ENCODE measurements at places on chromosomes 16 and 17.

DNA sequence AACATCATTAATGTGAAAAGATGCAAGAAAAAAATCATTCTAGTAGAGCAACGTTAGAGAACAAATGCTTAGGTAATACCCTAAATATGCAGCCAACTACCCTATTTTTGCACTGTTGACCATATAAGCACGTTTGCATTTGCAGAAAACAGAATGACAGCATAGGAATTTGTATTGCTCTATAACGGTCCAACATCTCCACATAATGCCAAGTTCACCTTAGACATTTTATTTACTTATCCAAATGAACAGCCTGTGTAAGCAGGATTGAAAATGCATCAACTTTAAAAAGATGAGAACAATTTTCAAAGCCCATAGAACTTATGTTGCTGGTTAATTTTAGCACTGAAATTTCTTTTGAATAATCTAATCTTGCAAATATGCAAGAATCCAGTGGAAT is 19.1 kb upstream of the RSL1D1 start:
- no peak for DNase-seq

GRCh38 chr17:59754552-59754951 is 47.1 kb downstream of the VMP1 start:
- peak; percentile 95 for DNase-seq

DNA sequence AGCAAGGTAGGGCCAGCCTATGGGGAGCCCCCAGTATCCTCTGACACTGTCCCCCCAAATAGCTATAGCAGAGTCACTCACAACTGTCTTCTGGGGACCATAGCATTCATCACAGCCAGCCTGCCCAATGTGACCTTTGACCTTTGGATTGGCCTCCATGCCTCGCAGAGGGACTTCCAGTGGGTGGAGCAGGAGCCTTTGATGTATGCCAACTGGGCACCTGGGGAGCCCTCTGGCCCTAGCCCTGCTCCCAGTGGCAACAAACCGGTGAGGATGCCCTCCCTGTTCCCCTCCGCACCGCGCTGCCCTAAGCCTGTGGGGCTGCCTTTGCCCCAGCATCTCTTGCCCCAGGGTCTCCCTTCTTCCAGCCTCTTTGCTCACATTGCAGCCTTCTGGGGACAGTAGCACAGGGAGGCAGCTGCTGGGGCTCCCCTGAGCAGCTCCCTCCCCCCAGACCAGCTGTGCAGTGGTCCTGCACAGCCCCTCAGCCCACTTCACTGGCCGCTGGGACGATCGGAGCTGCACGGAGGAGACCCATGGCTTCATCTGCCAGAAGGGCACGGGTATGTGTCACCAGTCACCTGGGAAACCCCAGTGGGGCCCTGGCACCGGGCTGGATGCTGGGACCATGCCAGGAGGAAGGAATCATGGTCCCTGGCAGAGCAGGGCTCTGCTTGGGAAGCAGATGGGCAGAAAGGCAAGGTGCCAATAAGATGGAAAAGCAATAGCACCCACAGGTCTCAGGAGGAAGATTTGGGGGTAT is 61.1 kb downstream of the MRC2 start:
- DNase-seq, result no peak

DNA sequence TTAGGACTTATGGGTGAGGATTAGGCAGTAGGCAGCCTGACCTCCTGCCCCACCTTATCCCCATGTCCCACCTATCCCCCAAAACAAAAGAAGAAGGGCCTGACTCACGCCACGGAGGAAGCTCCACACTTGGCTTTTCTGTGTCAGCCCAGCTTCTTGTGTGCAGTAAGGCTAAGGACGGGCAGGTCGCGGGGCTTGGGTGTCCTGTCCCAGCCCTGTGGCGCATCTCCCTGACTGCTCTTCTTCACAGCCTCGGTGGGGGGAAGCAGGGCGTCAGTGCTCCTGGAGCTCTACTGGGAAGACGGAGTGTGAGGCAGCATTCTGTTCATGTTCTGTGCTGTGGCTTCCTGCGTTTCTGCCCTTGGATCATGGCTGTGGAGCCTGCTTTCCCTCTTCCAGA is 34.6 kb upstream of the ALDH3A2 start:
- DNase-seq, result no peak

GRCh38 chr17:68205808-68206720 is 41.8 kb upstream of the AMZ2 start:
- peak; percentile 22 for DNase-seq

All from MCF 10A (cell line).